Activated CD4-positive, alpha-beta memory T cell treated with anti-CD3 and anti-CD28 coated beads for 36 hours (primary cell): ENCODE measurements at places on chromosomes 7 and 10.

- peak; percentile 37 for DNase-seq
Observed at GRCh38 chr7:138008588-138009349, 6.9 kb upstream of the CREB3L2 start.

GRCh38 chr10:87079106-87079836 is 15.4 kb downstream of the GLUD1 start:
- DNase-seq: no peak

- DNase-seq: no peak
Observed at GRCh38 chr10:130545122-130545521, 408.9 kb downstream of the GLRX3 start.

DNA sequence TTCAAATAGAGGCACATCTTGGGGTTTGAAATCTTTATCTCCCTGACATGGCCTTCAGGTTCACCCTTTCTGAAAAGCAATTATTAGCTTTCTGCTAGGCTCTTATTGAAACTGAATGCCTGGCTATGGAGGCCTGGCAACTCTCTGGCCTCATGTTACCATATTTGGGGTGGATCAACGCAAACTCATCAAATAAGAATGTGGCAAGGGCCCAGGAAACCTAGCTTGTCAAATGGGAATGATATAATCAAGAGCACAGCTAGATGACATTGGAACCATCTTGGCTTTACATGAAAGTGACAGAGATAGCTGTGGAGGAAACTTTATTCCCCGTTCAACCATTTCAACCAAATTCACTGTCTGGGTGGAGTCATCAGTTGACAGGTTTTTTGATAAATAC is 202.8 kb upstream of the SMIM30 start:
- no peak for DNase-seq
